A549 treated with Hydrocortisone at 1 μM for 4 hours (cell line): ENCODE measurements at places on chromosomes 16 and 17. TPM values are rescaled to one million over a fixed set of nuclear protein-coding genes. Genes with fewer than 3 reads are reported as not detected.

Gene RHBDL1
- 0.63 to 1.6 TPM (median 1.1 TPM) in 5 replicates for total RNA-seq

Gene RETREG3
- total RNA-seq, result 23.7 to 35.2 TPM (median 27.9 TPM) in 5 replicates

Gene GHDC
- 18.0 to 20.3 TPM (median 19.5 TPM) in 5 replicates for total RNA-seq

Gene CHCT1
- 0.09 TPM in 1 of 5 replicates, not detected in the others for total RNA-seq

Gene DCAKD
- 15.9 to 19.3 TPM (median 18.0 TPM) in 5 replicates for total RNA-seq

Gene LITAFD
- not detected in 5 replicates for total RNA-seq

Gene CDRT15
- total RNA-seq, result not detected in 5 replicates

Gene TEX14
- 0.16 to 0.50 TPM (median 0.16 TPM) in 5 replicates for total RNA-seq

Gene TEX19
- 0.26 to 0.63 TPM (median 0.46 TPM) in 5 replicates for total RNA-seq

Gene SRCIN1
- total RNA-seq, result 2.0 to 3.2 TPM (median 2.7 TPM) in 5 replicates

Gene PRR29
- 0.46 to 0.89 TPM (median 0.53 TPM) in 5 replicates for total RNA-seq

Gene TNFRSF17
- total RNA-seq, result not detected in 5 replicates

Gene COX10
- total RNA-seq, result 18.4 to 23.9 TPM (median 18.6 TPM) in 5 replicates

Gene C17orf78
- not detected in 5 replicates for total RNA-seq

Gene TMEM238L
- total RNA-seq, result not detected in 5 replicates

Gene CDIPT
- total RNA-seq, result 67.9 to 92.6 TPM (median 87.4 TPM) in 5 replicates

Gene UTP18
- 70.1 to 81.5 TPM (median 73.4 TPM) in 5 replicates for total RNA-seq

Gene KSR1
- total RNA-seq, result 12.5 to 17.3 TPM (median 14.3 TPM) in 5 replicates

Gene APOBR
- total RNA-seq, result 0.05 to 0.09 TPM (median 0.06 TPM) in 5 replicates

Gene ELMO3
- total RNA-seq, result 0.76 to 1.3 TPM (median 1.2 TPM) in 5 replicates

Gene CIITA
- total RNA-seq, result 0.03 to 0.15 TPM (median 0.13 TPM) in 5 replicates

Gene CHST4
- 0.05 to 0.09 TPM (median 0.08 TPM) in 3 of 5 replicates, not detected in the others for total RNA-seq

Gene TBC1D16
- total RNA-seq, result 8.3 to 14.2 TPM (median 13.0 TPM) in 5 replicates

Gene CRYBA1
- total RNA-seq, result not detected in 5 replicates

Gene GRN
- 211 to 248 TPM (median 223 TPM) in 5 replicates for total RNA-seq

Gene NGFR
- total RNA-seq, result 0.82 to 1.1 TPM (median 0.90 TPM) in 5 replicates
